ENCODE measurements at places on chromosomes 1 and 21. TPM values are rescaled to one million over a fixed set of nuclear protein-coding genes. Genes with fewer than 3 reads are reported as not detected.

- no peak for DNase-seq
These were observed 4.4 kb upstream of the MATN1 start for GRCh38 chr1:30727824-30728223.

DNA sequence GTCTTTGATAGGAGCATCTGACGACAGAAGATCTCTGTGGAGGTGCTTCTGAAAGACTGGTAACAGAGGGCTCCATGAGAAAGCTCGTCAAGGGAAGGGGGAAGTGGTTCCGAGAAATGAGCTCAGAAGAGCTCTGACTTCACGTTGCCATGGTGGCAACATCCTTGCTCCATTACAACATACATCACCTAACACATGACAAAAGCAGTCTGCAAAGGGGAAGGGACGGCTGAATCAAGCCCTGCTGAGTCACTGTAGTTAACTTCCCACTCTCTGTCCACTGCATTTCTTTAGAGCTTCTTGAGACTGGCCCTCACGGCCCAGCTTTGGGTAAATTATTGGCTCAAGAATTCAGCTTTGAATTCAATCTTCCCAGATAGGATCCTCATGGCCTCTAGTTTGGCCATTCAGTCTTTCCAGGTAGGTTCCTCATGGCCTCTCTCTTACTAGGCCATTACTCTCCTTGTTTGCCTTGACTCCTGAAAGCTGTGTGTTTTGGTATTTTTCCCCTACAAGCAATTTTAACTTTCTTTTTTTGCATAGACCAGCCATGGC lies 88.0 kb upstream of the ZNF648 start:
- DNase-seq, result no peak

DNA sequence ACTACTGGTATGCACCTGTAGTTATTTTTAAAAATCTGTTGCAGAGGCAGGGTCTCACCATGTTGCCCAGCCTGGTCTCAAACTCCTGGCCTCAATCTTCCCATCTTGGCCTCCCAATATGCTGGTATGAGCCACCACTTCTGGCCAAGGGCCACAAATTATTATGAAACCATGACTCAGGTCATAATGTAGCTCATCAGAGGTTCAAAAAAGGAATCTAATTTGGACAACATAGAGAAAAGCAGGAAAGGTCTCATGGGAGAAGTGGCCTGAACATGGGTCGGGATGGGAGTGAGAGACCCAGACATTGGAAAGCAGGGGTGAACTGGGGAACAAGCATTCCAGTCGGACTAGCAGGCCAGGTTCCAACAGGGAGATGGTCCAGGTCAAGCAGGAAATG lies 45.2 kb upstream of the C1orf198 start:
- no peak for DNase-seq

DNA sequence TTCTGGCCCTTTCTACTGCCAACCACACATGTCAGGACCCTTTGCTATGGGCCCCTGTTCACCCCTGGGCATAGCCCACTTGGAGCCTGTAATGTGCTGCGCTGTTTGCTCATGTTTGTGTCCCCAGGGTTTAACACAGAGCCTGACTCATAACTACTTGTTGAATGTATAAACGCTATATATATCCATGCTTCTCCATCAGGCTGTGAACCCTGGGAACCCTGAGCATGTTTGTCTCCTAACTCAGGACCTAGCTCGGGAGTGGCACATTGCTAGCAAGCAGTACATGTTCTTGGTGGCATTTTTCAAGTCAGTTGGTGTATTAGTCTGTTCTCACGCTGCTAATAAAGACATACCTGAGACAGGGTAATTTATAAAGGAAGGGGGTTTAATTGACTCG lies 8.0 kb downstream of the OLFML3 start:
- no peak for DNase-seq

Gene CLCNKB
- total RNA-seq, result 0.41 TPM

Gene ZSWIM5
- total RNA-seq, result 1.4 TPM

Gene NPHP4
- total RNA-seq, result 7.7 TPM

Gene IFNLR1
- 0.62 TPM for total RNA-seq

Gene TCP10L
- total RNA-seq, result 1.4 TPM
